ENCODE measurements at places on chromosomes 7 and 10. TPM values are rescaled to one million over a fixed set of nuclear protein-coding genes. Genes with fewer than 3 reads are reported as not detected.

IFIT2 gene
- polyA plus RNA-seq: 2.1 TPM

AKR1C8 gene
- polyA plus RNA-seq: not detected

SLC16A9 gene
- polyA plus RNA-seq: 0.07 TPM

DNA sequence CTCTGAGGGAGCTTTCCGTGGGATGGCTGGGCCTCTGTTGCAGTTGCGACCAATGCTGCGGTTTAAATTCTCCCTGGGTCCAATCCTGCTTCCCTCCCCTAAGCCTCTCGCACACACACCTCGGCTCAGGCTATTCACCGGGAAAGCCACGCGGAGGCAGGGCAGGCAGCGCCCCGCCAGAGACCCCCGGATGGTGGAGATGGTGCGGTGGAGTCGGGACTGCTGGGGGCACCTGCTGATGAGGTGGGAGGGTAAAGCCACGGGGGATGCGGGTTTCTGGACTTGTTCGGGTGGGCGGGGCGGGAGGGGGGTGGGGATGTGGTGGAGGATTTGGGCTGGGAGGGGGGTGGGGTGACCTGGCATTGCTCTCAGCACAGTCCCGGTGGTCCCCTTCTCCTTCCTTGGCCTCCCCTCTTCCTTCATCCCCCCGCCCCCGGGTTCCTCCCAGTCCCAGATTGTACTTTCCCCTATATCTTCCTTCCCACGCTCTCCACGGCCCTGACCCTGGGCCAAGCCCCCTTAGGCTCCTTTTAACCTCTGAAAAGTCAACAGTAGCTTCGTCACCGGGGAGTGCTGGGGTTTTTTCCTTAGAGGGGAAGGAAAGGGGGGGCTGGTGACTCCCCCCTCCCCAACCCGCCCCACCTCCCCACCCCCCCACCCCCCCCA, 16.4 kb downstream of the UNCX start:
- DNase-seq: no peak

GRCh38 chr10:56178210-56178609, 182.8 kb downstream of the ZWINT start:
- DNase-seq: peak; percentile 30

RNLS gene
- polyA plus RNA-seq: 6.6 TPM

- DNase-seq: no peak
Measured at GRCh38 chr7:116340943-116341907, 130.9 kb downstream of the TES start.

FBXL13 gene
- polyA plus RNA-seq: 0.19 TPM

- DNase-seq: no peak
Measured at GRCh38 chr10:131693766-131694165, 207.0 kb upstream of the PPP2R2D start.

ST8SIA6 gene
- polyA plus RNA-seq: 0.80 TPM

GRCh38 chr10:90308223-90308622, 549.6 kb downstream of the HTR7 start:
- no peak for DNase-seq

TMEM176A gene
- 10.2 TPM for polyA plus RNA-seq

COL17A1 gene
- polyA plus RNA-seq: not detected

DNA sequence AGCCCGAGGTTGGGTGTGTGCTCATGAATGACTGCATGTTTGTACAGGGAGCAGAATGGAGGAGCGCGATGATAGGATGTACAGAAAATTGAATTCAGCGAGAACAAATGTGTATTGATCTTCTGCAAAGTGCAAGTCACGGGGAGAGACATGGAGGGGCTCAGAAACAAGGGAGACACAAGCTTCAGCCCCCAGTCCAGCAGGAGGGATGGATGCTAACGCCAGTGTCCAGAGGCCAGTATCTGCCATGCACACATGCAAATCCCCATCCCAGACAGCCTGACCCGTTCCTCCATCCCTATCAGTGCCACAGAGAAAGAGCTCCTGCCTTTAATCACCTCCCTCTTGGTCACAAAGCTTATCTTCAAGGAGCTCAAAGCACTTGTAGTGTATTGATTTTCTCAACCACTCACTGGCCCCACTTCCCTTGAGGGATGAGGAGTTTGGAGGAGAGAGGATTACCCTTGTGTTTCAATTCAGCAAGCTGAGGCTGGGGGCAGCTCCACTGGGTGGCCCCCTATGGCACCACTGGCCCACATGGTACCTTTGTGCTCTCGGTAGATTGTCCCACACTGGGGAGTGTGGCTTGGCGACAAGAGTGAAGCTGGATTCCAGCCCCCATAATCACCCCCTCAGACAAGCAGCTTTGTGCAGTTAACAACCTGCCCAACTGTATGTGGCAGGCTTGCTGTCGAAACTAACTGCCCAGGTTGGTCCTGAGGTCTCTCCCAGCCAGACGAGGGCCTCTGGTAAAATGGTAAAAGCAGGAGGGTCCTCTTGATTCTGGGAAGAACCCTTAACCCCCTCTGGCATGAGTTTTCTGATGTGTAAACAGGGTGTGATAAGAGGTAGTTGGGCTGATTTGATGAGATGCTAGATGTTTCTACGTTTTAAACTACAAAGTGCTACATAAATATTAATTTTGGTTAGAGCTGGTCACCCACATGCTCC, 151.6 kb upstream of the UNC5B start:
- no peak for DNase-seq

GRCh38 chr10:124717911-124718741, 26.1 kb downstream of the FAM53B start:
- peak; percentile 47 for DNase-seq

ITGB8 gene
- polyA plus RNA-seq: 0.61 TPM

UCN3 gene
- not detected for polyA plus RNA-seq

DYNC1I1 gene
- polyA plus RNA-seq: 14.4 TPM

DNA sequence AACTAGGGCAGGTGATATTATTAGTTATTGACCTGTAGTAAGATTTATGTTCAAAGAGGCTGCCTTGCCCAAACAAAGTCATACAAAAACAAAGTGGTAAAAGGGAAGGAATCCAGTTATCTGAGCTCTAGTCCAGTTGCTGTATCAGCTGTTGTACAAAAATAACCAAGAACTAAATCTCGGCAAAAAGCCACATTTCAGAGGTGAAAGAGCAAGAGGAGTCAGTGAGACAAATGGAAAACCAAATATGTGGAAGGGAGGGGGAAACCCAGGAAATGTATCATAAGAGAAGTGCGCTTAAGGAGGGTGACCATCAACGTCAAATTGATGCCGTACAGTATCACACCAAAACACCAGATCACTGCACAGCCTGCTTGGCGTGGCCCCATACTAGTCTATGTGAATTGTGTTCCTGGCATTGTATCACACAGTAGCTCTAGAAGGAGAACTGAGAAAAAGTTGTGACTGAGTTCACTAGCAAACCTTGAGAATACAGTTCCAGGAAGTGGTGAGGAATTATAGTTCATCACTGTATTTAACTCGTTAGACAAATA, 6.4 kb downstream of the AGBL3 start:
- no peak for DNase-seq

Data from heart left ventricle (tissue), 16 donors.